Stimulated activated CD4-positive, alpha-beta T cell treated with anti-CD3 and anti-CD28 coated beads, Interleukin-4, amount 100 ng/mL, for 24 hours (primary cell): ENCODE measurements at places on chromosomes 12 and 14.

GRCh38 chr12:98151984-98152383 is 363.4 kb upstream of the TMPO start:
- DNase-seq, result no peak

DNA sequence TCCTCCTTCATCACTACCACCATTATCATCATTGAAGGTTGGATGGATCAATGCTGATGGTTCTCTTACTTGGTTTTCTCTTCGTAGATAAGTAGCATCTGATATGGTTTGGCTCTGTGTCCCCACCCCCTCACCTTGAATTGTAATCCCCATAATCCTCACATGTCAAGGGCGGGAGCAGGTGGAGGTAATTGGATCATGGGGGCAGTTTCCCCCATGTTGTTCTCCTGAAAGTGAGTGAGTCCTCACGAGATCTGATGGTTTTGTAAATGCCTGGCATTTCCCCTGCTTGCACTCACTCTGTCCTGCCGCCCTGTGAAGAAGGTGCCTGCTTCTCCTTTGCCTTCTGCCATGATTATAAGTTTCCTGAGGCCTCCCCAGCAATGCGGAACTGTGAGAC is 172.4 kb upstream of the PWP1 start:
- DNase-seq, result no peak

- no peak for DNase-seq
Observed at GRCh38 chr12:88946372-88946997, 366.2 kb upstream of the KITLG start.

GRCh38 chr12:10381928-10382628 is 7.8 kb downstream of the KLRK1 start:
- no peak for DNase-seq

GRCh38 chr12:13891902-13892301 is 89.5 kb downstream of the GRIN2B start:
- DNase-seq, result no peak

DNA sequence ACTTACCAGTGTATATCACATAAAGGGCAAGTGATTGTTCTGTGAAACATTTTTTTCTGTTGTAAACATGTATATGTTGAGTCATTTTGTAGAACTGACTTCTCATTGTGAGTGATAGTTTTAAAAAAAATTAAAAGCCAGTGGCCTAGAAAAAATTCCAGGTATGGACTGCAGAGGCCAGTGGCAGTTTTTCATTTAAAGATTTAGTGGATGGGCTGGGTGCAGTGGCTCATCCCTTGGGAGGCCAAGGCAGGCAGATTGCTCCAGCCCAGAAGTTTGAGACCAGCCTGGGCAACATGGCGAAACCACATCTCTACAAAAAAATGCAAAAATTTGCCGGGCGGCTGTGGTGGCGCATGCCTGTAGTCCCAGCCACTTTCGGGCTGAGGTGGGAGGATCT is 84.7 kb upstream of the MDM1 start:
- no peak for DNase-seq

DNA sequence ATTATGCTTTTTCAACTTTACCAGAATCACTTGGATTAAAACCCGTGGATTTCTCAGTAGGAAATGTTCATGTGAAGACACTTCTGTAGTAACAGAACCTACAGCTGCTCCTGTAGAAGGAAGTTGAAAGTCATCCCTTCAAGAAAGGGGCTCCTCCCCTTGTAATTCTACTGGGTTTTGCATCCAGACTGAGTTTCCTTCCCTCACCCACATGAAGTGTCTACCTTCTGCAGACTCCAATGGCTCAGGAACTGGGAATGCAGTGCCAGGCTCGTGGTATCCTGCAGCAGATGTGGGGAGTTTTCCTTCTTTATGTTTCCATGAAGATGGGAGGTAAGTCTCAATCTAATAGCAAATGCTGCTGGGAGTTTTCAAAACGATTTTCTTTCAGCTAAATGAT is 7.9 kb upstream of the OR10G2 start:
- DNase-seq, result no peak

DNA sequence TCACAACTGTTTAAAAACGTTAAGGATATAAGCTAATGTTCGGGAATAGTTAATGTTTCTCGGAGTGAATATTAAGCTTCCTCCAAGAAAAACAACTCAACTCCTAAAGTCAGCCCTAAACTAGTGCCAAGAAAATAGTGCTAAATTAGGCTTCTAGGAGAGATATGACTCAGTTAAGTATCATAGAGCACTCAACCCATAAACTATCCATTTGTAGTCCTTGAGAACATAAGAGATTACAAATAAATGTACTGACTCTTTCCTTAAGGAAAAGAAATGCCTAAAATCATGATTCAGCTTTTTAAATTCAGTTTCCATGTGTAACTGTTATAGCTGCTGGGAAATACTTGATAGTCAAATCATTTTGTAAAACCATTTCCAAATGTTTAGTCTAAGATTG is 117.1 kb downstream of the HMGA2 start:
- DNase-seq, result no peak

GRCh38 chr14:24137529-24138395 is 1.8 kb downstream of the PSME1 start:
- no peak for DNase-seq

DNA sequence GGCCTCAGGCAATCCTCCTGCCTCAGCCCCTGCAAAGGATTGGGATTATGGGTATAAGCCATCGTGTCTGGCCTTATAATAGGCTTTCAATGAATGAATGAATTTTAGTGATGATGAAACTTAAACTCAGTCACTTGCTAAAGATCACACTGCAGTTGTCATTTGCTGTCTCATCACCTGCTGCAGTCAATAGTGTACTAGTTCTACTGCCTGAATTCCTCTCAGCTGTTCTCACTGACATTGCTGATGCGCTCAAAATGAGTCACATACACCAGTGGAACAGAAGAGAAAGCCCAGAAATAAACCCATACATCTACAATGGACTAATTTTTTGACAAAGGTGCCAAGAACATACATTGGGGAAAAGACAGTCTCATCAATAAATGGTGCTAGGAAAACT is 5.6 kb upstream of the SYNJ2BP start:
- no peak for DNase-seq

GRCh38 chr12:21509768-21510167 is 8.2 kb downstream of the GOLT1B start:
- peak; percentile 9 for DNase-seq

DNA sequence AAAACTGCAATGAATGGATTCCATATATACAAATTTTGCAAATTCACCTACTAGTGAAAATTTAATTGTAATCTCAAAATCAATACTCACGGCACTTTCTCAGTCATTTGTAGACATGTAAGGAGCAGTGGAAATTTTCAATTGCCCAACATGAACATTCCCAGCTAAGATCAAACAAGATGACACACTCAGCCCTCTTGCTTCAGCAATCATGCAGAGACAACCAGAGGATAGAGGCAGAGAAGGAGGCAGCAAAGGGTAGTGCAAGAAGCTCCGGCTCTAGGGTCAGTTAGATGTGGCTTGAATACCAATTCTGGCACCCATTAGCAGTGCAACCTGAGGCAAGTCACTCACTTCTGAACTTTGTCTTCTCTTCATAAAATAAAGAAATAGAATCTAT is 91.5 kb upstream of the SLC35F4 start:
- DNase-seq, result no peak

DNA sequence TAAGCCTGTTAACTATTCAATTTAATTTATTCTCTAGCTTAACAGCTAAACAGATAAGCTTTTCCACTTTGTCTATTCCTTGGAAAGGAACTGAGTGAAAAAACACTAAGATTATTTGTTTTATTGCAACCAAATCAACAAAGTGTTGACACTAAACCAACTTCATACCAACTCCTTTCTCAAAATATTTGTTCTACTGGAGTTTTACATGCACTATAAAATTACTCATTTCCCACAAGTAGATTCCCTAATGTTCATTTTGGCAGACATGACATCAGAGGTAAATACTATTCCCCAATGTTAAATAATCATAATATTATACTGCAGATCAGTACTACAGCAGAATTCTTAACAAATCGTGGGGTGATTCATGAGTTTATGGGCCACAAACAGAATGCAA is 231.4 kb downstream of the TTC6 start:
- DNase-seq, result no peak

GRCh38 chr12:128864516-128865186 is 11.4 kb downstream of the GLT1D1 start:
- DNase-seq, result no peak

DNA sequence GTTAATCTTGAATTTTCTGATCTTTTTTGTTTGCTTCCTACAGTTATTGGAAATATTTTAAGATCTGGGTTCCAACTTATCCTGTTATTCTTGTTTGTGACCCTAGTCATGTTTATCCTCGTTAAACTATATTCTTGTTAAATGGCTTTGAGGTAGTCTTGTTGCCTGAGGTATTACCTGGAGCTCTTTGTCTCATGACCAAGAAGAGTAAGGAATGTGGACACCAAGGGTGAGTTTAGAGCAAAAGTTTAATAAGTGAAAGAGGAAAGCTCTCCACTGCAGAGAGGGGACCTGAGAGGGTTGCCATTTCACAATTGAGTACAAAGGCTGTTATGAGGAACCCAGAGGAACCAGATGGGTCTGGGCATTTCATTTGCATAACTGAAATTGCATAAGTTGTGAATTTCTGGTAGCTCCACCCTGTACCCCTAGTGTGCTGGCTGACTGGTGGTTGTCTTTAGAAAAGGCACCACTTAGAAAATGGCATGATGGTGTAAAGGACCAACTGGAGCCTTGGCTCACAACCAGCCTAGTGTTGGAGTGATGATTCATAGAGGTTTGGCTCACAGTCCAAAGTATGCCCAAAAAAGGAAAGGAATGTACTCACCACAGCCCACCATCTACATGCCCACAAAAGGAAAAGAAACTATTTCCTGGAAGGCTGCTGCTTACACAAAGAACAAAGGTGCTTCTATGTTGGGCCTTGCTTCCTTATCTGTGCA is 36.7 kb upstream of the RESF1 start:
- DNase-seq, result no peak

DNA sequence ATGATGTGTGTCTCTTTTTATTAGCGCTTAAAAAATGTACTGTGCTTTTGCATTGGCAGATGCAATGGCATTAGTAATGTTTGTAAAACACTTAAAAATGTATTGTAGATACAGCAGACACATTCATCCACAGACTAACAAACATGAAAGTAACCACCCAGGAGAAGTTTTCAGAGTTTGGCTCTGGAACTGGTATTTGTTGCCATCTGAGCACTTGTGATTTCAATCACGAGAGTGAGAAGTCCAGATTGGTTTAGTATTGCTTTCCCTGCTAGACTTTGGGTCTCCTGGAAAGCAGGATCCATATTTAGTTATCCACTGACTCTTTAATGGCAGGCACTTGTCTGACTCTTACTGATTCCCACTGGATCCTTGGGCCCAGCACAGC is 13.2 kb downstream of the RASSF8 start:
- no peak for DNase-seq

DNA sequence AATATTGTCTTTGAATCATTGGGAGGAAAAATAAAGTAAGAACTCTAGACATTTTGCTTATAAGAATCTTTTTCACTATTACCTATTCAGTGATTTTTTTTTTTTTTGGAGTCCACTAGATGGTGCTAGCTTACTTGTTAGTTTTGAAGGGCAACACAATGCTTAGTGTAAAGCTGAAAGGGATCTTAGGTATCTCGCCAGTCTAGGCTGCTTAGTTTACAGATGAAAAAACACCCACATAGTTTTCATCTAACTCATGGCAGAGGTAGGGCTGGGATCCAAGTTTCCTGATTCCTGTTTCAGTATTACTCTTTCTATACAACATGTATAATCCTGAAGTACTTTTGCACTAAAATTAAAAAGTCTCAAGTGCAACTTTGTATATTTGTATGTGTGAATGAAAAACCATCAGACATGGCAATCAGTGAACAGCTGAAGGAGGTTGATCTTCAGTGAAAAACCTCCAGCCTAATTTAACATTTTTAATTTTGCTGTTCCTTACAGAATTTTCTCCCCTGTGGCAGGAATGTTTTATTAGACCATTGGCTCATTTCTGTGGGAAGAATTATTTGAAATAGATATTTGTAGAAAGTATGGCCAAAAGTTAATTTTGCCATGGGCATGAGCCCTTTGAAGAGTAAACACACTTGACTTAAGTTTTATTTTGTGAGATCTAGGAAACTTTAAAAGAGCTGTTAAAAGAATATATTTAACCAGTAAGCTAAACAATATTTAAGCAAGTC is 40.7 kb downstream of the LRRIQ1 start:
- DNase-seq, result no peak

DNA sequence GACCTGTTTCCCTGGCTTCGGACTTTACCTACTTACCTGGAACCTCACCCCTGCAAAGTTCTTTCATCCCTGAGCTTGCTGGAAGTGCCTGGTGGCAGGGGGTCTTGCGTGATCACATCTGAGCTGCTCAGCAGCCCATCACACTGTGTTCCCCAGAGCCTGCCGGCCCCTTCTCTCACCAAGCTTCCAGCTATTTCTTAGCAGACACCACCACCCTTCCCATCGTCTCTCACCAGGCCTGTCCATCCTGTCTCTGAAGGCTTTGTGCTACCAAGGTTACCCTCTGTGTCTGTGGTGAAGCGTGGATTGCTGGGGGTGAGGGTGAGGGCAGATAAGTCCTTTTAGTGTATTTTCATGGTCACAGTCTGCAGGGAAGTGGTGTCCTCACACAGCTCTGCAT is 78.8 kb upstream of the NRXN3 start:
- no peak for DNase-seq

GRCh38 chr14:34826661-34827060 is 48.5 kb downstream of the BAZ1A start:
- DNase-seq, result no peak

GRCh38 chr12:51004504-51004903 is 21.7 kb downstream of the SLC11A2 start:
- no peak for DNase-seq

DNA sequence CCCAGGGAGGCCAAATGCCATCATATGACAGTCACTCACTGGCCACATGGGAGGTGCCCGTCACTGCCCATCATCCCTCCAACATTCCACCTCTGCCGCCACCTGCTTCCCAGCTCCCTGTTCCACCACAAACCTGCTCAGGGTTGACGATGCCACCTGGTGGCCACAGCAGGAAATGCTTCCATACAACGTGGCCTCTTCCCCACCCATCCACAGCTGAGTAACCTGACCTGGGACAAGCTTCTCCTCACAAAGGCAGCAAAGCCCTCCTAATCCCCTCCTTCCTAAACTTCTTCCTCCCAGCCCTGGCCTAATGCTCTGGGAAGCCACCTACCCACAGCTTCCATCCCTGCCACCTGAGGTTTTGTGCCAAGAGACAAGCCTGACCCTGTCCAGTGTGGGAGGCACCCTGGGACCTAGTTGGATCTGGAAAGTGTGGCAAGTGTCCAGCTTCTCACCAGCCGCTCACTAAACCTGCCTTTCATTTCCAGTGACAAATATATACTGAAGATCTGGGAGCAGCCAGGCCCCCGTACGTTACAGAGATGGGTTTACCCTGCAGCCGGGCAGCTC is 4.3 kb downstream of the DEGS2 start:
- DNase-seq, result peak; percentile 39

DNA sequence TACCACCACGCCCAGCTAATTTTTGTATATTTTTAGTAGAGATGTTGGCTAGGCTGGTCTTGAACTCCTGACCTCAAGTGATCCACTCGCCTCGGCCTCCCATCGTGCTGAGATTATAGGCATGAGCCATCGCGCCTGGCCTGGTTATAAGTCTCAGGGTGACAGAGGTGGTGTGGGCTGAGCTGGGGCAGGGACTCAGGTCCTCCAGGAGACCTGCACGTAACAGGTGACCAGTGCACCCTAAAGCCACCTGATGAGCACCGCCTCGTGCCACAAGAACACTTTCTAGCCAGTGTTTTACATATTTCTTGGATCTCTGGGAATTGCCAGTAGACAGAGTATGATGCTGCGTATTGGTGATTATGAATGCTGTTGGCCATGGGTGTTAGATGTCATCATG is 136.5 kb upstream of the CPM start:
- DNase-seq, result no peak
